Fibroblast of lung (primary cell): ENCODE measurements at places on chromosomes 13 and 19.

- DNase-seq: peak; percentile 36
Observed at GRCh38 chr19:1864480-1865171, 1.2 kb upstream of the KLF16 start.

- DNase-seq: peak; percentile 5
Observed at GRCh38 chr13:76035711-76036110, 399.6 kb downstream of the LMO7 start.

DNA sequence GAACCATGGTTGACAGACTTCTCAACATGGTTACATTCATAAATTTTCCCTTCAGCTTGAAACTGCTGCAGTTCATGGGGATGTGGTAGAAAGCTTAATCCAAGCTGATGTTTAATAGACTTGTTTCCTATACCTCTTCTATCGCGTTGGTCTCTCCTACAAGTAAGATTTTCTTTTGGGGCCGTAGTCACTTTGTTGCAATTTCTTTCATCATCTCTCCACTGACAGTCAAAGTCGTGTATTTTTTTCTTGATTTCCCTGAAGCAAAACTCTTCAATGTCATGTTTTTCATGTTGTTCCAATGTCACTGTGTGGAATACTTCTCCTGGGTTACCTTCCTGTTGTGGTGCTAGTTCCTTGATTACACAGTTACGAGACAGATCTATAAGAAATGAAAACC lies 6.3 kb upstream of the ZNF160 start:
- no peak for DNase-seq

GRCh38 chr13:73387318-73387717 lies 328.5 kb downstream of the KLF5 start:
- no peak for DNase-seq

- no peak for DNase-seq
Observed at GRCh38 chr19:8490873-8491272, 11.6 kb downstream of the PRAM1 start.

GRCh38 chr19:13094771-13095392 lies 7.8 kb downstream of the LYL1 start:
- DNase-seq: no peak

GRCh38 chr13:98429977-98430736 lies 146.8 kb downstream of the STK24 start:
- DNase-seq: peak; percentile 47

GRCh38 chr19:49200238-49200862 lies 42.8 kb downstream of the TRPM4 start:
- DNase-seq: no peak

GRCh38 chr19:38273499-38273898 lies 9.1 kb downstream of the SPINT2 start:
- no peak for DNase-seq

DNA sequence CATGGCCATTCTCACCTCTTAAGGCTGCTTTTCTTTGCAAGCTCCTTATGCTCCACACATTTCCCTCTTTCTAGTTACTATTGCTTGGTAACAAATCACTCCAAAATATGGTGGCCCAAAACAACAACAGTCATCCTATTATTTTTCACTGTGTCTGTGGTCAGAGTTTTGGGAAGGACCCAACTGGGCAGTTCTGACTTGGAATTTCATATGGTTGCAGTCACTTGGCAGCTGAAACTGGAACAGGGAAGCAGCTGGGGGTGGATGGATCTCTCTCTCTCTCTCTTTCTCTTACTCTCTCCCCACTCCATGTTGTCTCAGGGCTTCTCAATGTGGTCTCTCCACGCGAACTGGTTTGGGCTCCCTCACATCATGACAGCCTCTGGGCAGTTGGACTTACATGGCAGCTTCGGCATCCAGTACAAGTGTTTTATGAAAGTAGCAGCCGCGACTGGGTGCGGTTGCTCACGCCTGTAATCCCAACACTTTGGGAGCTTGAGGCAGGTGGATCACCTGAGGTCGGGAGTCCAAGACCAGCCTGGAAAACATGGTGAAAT lies 39.6 kb downstream of the NUMBL start:
- DNase-seq: peak; percentile 94

GRCh38 chr13:85590231-85590931 lies 208.8 kb downstream of the SLITRK6 start:
- DNase-seq: peak; percentile 23
